ENCODE measurements at places on chromosomes 4 and X.

GRCh38 chr4:145071560-145071959, 26.4 kb downstream of the ANAPC10 start:
- no peak for DNase-seq

GRCh38 chr4:11376571-11376970, 52.1 kb downstream of the HS3ST1 start:
- no peak for DNase-seq

GRCh38 chrX:108735091-108735678, 1.2 kb downstream of the IRS4 start:
- peak; percentile 29 for DNase-seq

DNA sequence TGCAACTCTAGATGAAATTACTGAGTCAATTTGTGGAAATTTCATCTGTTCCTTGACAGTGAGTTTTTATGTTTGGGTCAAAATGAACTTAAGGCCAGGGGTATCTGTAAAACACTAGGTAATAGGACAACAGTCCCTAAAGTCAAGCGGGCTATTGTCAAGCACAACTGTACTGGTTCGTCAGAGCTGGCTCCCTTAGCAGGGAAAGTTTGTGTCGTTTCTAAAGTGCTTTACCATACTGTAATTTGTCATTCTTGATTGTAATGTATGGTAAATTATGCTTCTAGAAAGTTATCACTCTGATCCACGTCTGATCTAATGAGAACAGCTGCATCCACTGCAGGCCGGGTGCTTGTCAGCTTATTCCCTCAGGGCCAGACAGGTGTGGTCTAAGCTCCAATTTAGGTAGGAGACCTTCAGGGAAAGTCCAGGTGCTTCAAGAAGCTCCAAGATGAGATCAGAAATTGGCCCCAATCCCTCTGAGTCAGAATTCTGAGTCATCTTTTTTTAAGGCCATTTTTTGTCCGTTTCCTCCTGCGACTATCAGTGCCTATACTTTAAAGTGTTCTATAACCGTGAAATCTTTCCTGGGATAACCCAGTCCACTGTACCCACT, 92.2 kb downstream of the PALLD start:
- DNase-seq = no peak

GRCh38 chrX:19827088-19827487, 60.3 kb downstream of the SH3KBP1 start:
- no peak for DNase-seq
